ENCODE measurements at places on chromosomes 3 and 15.

DNA sequence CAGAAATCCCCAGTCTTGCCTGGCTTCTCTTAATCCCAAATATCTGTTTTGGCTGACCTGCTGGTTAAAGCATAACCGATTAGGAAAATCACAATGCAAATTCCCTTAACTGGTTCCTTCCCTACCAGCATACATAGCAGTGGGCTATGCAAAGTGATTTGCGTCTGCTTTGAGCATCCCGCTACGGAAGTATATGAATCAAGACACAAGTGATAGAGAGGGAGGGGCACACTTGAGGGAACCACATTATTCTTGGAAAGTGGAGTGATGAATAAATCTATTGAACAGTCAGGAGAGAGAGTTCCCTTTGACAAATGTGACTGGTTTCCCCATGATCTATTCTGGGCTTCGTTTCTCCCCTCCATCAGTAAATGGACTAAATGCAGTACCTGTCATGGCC lies 119.6 kb upstream of the C15orf61 start:
- no peak for ATAC-seq

- no peak for ATAC-seq
Measured at GRCh38 chr15:100263721-100264455, 77.9 kb downstream of the ADAMTS17 start.

GRCh38 chr15:27260523-27260922 lies 289.5 kb downstream of the GABRG3 start:
- no peak for ATAC-seq

GRCh38 chr3:45198264-45199260 lies 27.5 kb downstream of the TMEM158 start:
- no peak for ATAC-seq
